T-helper 17 cell (primary cell): ENCODE measurements at places on chromosomes 5 and 9.

DNA sequence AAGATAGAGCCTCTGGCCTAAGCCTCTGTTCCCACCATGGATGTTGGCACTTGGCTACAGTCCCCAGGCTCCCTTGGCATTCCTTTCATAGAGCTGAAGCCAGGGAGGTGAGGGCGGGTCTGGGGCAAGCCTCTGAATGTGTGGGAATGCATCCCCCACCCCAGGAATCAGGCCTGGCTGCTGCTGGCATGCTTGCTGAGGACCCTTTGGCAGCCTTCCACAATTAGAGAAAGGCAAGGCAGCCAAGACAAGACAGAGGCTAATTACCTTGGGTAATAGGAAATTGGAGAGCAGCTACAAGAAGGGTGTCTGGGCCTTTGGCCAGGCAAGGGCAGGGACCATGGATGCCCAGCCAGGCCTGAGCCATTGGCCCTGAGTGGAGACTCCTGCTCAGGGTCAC, 204.4 kb upstream of the TRIM32 start:
- H3K4me3 ChIP-seq, result no peak overlapping the region
- peaks cover 4% of the 10 kb centered on the region for H3K36me3 ChIP-seq
- no peak overlapping the region for H3K27ac ChIP-seq
- no peak for DNase-seq
- no peaks in the 10 kb centered on the region for H3K4me1 ChIP-seq
- H3K27me3 ChIP-seq, result no peaks in the 10 kb centered on the region

- peak overlapping the region; percentile 96 for H3K4me3 ChIP-seq
- no peak overlapping the region for H3K27ac ChIP-seq
- H3K4me1 ChIP-seq, result peaks cover 29% of the 10 kb centered on the region
- DNase-seq, result no peak
Measured at GRCh38 chr9:110050925-110051355, 157.0 kb downstream of the C9orf152 start.

GRCh38 chr9:12640016-12640587, 53.1 kb upstream of the TYRP1 start:
- no peaks in the 10 kb centered on the region for H3K36me3 ChIP-seq
- no peaks in the 10 kb centered on the region for H3K4me1 ChIP-seq
- no peak for DNase-seq
- no peak overlapping the region for H3K4me3 ChIP-seq

DNA sequence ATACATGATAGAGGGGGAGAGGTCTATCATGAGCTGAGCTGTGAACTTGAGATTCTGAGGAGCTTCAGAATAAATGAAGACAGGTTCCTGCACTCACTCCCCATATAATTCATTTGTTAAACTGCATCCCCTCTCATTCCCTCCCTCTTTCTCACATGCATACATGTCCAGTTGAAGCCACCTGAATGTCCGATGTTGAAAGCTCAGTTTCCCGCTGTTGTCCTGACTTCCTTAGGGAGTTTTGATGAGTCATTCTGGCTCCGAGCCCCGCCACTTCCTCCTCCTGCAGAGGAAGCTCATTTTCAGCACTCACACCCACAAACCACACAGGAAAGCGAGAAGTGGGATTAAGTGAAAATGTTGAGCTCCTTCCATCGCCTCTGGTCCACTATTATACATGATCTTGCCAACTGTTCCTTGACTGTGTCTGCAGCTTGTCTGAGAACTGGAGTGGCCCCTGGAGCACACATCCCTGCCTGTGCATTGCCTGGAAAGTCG, 121.2 kb downstream of the CEMIP2 start:
- DNase-seq, result no peak
- peaks cover 2% of the 10 kb centered on the region for H3K36me3 ChIP-seq
- no peaks in the 10 kb centered on the region for H3K27me3 ChIP-seq
- peak overlapping the region; percentile 77 for H3K4me3 ChIP-seq
- peaks cover 19% of the 10 kb centered on the region for H3K4me1 ChIP-seq
- H3K27ac ChIP-seq, result no peak overlapping the region

GRCh38 chr5:38193015-38193581, 65.3 kb upstream of the EGFLAM start:
- H3K27me3 ChIP-seq, result peaks cover 58% of the 10 kb centered on the region
- peak; percentile 31 for DNase-seq
- no peak overlapping the region for H3K4me3 ChIP-seq

- no peaks in the 10 kb centered on the region for H3K4me1 ChIP-seq
- DNase-seq, result no peak
- H3K27ac ChIP-seq, result no peak overlapping the region
- peaks cover 2% of the 10 kb centered on the region for H3K36me3 ChIP-seq
Measured at GRCh38 chr5:10826971-10827370, 65.9 kb upstream of the DAP start.

DNA sequence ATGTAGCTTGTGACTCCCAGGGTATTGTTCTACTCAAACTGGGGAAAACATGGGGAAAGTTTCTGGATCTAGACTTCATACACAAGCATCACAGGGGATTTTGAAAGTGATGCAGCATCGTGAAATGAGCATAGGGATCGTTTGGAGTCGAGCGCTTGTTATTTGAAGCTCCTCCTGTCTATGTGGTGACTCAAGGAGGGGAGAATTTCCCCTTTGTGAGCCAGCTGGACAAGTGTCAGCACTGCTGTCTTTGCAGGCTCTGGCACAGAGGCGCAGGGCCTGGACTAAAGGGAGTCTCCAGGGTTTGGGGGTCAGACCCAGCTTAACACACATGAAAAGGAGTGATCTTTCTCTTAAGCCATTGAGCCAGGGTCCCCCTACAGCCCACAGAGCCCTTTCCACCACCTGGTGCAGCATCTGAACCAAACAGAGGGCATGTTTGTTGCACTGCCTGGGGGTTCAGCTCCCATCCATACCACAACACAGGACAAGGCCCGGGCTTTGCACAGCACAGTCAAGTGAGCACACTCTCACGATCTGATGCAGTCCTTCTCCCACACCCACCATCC, 51.0 kb downstream of the IRF1 start:
- H3K36me3 ChIP-seq, result peaks cover 2% of the 10 kb centered on the region
- H3K27ac ChIP-seq, result peak overlapping the region; percentile 95
- DNase-seq, result no peak
- H3K27me3 ChIP-seq, result no peaks in the 10 kb centered on the region
- peaks cover 52% of the 10 kb centered on the region for H3K4me1 ChIP-seq

GRCh38 chr5:135493406-135494180, 41.4 kb upstream of the TIFAB start:
- H3K4me3 ChIP-seq, result no peak overlapping the region
- H3K4me1 ChIP-seq, result peaks cover 4% of the 10 kb centered on the region
- H3K27ac ChIP-seq, result no peak overlapping the region
- peaks cover 62% of the 10 kb centered on the region for H3K27me3 ChIP-seq
- DNase-seq, result no peak

DNA sequence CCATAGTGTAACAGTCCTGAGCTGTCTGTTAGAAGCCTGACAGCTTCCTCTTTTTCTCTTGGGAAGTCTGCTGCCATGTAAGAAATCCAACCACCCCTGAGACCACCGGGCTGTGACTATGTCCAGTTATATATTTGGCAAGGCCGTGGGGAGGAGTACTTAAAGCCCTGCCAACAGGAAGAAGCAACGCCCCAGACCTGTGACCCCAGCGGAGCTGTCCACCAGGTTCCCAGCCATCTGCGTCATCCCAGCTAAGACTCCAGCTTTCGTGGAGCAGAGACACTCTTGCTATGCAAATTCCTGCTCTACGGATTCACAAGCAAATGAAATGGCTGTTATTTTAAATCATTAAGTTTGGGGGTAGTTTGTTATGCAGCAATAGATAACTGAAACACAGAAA, 417.3 kb downstream of the TLE4 start:
- H3K27ac ChIP-seq, result no peak overlapping the region
- H3K27me3 ChIP-seq, result no peaks in the 10 kb centered on the region
- H3K4me1 ChIP-seq, result no peaks in the 10 kb centered on the region

- H3K27ac ChIP-seq, result no peak overlapping the region
- H3K36me3 ChIP-seq, result peaks cover 3% of the 10 kb centered on the region
- H3K27me3 ChIP-seq, result no peaks in the 10 kb centered on the region
- no peak for DNase-seq
- H3K4me3 ChIP-seq, result no peak overlapping the region
Measured at GRCh38 chr5:160390787-160391696, 8.8 kb downstream of the FAM200C start.
